Bronchial smooth muscle cell (primary cell): ENCODE measurements at places on chromosomes 7 and 10. TPM values are rescaled to one million over a fixed set of nuclear protein-coding genes. Genes with fewer than 3 reads are reported as not detected.

CDH23 gene
- total RNA-seq, result 0.17 and 0.32 TPM in 2 replicates

IFIT1B gene
- under 0.01 TPM in 1 of 2 replicates, not detected in the other for total RNA-seq

AQP1 gene
- 1.4 and 1.7 TPM in 2 replicates for total RNA-seq

FBXL15 gene
- 7.0 and 8.2 TPM in 2 replicates for total RNA-seq

IL15RA gene
- 1.4 and 5.3 TPM in 2 replicates for total RNA-seq

BEND7 gene
- 0.63 and 0.69 TPM in 2 replicates for total RNA-seq

TEX47 gene
- total RNA-seq, result not detected in 2 replicates

NDUFA5 gene
- total RNA-seq, result 49.2 and 54.5 TPM in 2 replicates

NPC1L1 gene
- under 0.01 and 0.09 TPM in 2 replicates for total RNA-seq

C10orf95 gene
- not detected in 2 replicates for total RNA-seq

GJD4 gene
- total RNA-seq, result not detected in 2 replicates

CFAP46 gene
- 0.95 and 1.2 TPM in 2 replicates for total RNA-seq

SRGN gene
- 47.3 and 81.2 TPM in 2 replicates for total RNA-seq

CPED1 gene
- total RNA-seq, result 29.8 and 36.9 TPM in 2 replicates

ACBD7 gene
- 0.43 and 0.79 TPM in 2 replicates for total RNA-seq

RTKN2 gene
- total RNA-seq, result 0.17 and 0.47 TPM in 2 replicates

NEBL gene
- 0.16 and 0.34 TPM in 2 replicates for total RNA-seq

CNPY1 gene
- not detected in 2 replicates for total RNA-seq

C10orf67 gene
- under 0.01 TPM in 1 of 2 replicates, not detected in the other for total RNA-seq

AGR2 gene
- total RNA-seq, result not detected in 2 replicates

HOXA9 gene
- total RNA-seq, result not detected in 2 replicates

TMEM229A gene
- not detected in 2 replicates for total RNA-seq

CALHM3 gene
- total RNA-seq, result not detected in 2 replicates
